ENCODE measurements at places on chromosomes 7 and 10.

DNA sequence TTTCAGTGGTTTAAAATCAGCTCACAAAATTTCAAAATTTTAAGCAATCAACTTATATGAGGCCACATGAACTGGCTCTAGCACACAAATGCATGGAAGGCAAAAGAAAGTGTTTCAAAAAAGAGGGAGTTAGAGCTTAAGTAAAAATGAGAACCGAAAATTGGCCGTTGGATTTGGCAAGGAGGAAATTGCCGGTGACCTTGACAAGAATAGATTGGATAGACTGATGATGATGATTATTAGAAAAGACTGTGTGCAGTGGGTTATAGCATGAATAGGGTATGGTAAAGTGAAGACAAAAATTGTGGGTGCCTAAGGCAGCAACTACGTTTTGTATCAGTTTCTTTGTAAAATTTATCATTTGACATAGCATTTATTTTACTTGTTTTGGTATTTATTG is 175.7 kb downstream of the SEMA3D start:
- no peak for DNase-seq

GRCh38 chr10:99920486-99920885 is 89.3 kb downstream of the DNMBP start:
- DNase-seq = no peak

GRCh38 chr7:74344786-74345185 is 55.6 kb downstream of the CLIP2 start:
- DNase-seq = no peak

- no peak for DNase-seq
Observed at GRCh38 chr10:109894516-109894915, 28.8 kb downstream of the XPNPEP1 start.

GRCh38 chr7:12196386-12196785 is 14.7 kb upstream of the TMEM106B start:
- no peak for DNase-seq

- DNase-seq = no peak
Observed at GRCh38 chr7:84674236-84674913, 479.8 kb upstream of the SEMA3A start.

DNA sequence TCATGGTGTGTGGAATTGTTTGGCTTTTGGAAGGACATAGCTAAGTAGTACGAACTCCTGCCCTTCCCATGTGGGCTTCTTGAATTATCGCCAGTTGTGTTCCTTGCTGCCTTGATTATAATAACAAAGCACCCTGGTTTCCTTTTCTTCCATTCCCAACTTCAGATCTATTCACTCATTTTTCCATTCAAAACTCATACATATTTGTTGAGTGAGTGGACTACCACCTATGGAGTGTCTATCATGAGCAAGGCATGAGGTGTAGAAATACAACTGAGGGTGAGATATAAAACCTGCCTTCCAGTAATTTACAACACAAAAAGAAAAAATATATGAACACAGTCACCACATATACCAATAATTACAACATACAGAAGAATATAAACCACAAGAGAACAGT is 4.9 kb upstream of the COL17A1 start:
- DNase-seq = no peak
